ENCODE measurements at places on chromosomes 16 and 17.
A peak's percentile ranks its signal among the peaks of the same experiment; 100 is the strongest.

- DNase-seq: peak; percentile 55
These were observed 55.3 kb downstream of the TUBD1 start for GRCh38 chr17:59837308-59838051.

- no peak for DNase-seq
These were observed 68.6 kb downstream of the HAPSTR1 start for GRCh38 chr16:9159839-9160550.

DNA sequence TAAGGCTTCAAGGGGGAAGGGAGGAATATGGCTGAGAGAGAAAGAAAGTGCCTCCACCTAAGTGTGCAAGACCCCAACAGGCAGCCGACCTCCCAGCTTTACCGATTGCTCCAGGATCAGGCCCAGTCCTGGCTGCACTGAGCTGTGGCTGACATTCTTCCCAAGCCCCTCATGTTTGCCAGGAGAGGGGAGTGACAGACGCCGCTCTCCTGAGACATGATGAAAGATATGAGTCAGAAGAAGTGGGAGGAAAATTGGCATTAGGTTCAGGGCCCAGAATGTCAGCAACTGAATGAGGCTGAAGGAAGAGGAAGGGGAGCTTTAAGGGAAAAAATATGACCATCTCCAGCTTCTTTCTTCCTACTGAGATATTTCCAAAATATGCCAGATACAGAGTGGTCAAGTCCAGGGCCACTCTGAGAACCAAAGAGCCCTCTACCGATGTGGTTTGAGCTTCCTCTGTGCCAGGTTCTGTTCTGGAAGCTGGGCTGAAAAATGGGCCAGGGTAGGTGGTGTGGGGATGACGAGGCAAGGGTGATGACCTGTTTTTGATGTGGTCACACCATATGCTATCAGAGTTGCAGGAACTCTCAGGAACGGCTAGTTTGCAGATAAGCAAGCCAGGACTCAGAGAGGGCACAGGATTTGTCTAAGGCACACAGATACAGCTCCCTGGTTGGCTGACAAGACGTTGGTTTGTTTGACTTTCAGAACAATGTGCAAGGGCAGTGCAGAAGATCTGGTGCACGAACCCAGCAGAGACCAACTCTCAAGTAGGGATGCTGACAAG lies 176.7 kb downstream of the SOX9 start:
- DNase-seq: no peak

GRCh38 chr17:56973520-56973919 lies 4.4 kb upstream of the SCPEP1 start:
- no peak for DNase-seq

DNA sequence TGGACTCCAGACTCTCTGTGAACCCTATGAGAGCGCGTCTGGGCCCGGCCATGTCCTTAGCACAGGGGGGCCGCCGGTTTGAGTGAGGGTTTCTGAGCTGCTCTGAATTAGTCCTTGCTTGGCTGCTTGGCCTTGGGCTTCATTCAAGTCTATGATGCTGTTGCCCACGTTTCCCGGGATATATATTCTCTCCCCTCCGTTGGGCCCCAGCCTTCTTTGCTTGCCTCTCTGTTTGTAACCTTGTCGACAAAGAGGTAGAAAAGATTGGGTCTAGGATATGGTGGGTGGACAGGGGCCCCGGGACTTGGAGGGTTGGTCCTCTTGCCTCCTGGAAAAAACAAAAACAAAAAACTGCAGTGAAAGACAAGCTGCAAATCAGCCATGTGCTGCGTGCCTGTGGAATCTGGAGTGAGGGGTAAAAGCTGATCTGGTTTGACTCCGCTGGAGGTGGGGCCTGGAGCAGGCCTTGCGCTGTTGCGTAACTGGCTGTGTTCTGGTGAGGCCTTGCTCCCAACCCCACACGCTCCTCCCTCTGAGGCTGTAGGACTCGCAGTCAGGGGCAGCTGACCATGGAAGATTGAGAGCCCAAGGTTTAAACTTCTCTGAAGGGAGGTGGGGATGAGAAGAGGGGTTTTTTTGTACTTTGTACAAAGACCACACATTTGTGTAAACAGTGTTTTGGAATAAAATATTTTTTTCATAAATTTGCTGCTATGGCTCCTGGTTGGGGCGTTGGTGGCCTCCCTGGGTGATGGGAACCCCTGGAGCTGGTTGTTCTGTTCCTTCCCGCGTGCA lies 23.1 kb downstream of the STAT5A start:
- no peak for DNase-seq

- DNase-seq: no peak
These were observed 119.6 kb downstream of the SPAG9 start for GRCh38 chr17:51000835-51001638.

GRCh38 chr17:33140413-33141099 lies 148.9 kb downstream of the SPACA3 start:
- no peak for DNase-seq

GRCh38 chr16:165539-166374 lies at the start of gene HBM:
Gene HBM, plus strand, starts transcription at chr16:165978. Its CDS starts 20 bp downstream, at chr16:165998.
- no peak for DNase-seq

All from activated CD4-positive, alpha-beta T cell treated with anti-CD3 and anti-CD28 coated beads, Interleukin-2, amount 50 U/mL, for 4 hours (primary cell).